ENCODE measurements at places on chromosomes 4 and X. TPM values are rescaled to one million over a fixed set of nuclear protein-coding genes. Genes with fewer than 3 reads are reported as not detected.

DNA sequence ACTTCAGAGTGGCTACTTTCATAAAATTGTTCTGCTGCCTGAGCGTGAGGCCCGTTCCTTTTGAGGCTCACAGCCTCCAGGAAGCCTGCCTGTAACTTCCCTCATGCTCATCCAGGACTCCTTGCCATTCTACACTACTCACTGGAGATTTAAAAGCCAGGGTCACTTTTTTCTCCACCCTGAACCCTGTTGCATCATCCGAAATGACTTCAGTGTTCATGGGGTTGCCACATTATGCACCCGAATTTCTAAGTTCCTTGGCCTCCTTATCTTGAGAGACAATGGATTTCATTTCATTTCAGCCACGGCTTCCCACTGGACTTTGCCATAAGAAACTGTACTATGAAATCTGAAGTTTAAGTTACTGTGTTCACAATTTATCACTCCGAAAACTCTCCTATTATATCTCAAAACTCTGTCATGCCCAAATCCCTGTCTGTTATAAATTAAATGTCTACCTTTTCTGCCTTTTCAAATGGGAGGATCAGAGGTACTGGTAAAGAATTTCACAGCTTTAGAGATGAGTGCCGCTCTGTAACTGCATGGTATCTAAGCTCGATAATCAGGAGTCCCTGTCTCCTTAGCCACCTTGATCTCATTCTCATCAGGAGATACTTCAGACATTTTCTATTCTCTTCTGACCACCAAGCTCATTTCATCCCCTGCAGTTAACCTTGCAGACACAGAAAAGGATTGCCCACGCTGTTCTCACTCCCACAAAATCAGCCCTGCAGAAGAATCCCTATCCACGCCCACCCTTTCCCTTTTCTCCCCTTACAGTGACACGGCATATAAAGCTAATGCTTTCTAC is 59.9 kb downstream of the TRIML1 start:
- no peak for DNase-seq

- DNase-seq, result no peak
Observed at GRCh38 chrX:72100824-72101351, 30.8 kb downstream of the RTL5 start.

DNA sequence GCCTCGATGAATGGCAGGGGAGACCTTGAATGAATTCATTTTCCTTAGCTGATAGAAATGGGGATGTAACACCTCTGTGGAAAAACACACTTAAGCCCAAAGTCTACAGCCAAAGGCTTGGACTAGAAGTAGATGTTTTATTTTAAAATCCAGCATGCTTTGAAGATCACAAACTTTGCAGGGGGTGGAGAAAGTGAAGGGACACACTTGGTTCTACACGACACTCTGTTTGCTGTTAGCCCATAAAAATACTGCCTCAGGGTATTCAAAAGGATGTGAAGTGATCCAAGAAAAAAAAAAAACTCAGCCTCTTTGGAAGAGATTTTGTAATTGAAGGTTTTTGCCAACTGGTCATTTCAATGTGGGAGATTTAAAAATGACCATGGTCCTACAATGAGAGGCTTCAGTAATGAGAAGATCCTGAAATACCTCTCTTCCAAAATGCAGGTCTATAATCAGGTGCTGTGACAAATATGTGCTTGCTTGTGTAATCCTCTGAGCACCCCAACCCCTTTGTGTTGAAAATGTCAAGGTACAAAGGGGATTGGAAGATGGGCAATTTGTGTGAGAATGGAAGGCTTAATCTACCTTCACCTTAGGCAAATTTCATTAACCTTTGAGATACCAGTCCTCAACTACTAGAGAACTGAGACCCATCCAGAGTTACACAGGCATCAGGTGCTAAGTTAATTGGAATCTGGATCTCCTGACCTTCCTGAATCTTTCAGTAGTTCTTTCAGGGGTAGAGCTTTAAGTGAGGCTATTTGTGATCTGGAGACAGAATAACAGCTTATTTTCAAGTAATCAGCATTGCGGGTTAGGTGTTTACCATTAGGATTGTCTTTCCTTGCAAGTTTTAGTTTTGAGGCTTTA is 82.5 kb downstream of the HS6ST2 start:
- no peak for DNase-seq

GRCh38 chr4:113548303-113548702 is 213.2 kb downstream of the CAMK2D start:
- DNase-seq, result no peak

DRD5 gene
- not detected for total RNA-seq

SPANXA2 gene
- total RNA-seq, result not detected

NAP1L3 gene
- total RNA-seq, result 10.7 TPM

WDFY3 gene
- total RNA-seq, result 77.2 TPM

OCRL gene
- 24.8 TPM for total RNA-seq

CD99L2 gene
- 44.0 TPM for total RNA-seq
